ENCODE measurements at places on chromosomes 6 and 20. TPM values are rescaled to one million over a fixed set of nuclear protein-coding genes. Genes with fewer than 3 reads are reported as not detected.

EFCAB8 gene
- not detected for total RNA-seq

DNA sequence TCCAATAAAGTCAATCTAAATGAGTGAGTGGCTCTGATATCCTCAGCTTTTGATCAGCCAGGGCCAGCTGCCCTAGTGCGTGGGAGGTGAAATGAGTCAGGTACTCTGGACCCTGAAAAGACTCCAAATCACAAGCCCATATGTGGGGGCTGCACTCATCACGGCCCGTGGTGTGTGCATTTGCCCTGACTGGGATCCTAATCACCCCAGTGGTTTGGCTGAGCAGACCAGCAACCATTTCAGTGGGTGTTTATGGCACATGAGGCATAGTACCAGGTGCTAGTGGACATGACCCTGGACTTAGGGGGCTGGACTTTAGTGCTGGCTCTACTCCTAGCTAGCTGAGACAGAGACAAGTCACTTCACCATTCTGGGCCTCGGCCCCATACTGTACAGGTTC lies 39.4 kb downstream of the SCML4 start:
- no peak for DNase-seq

ELOVL4 gene
- total RNA-seq = 111 TPM

GRCh38 chr6:117547688-117548621 lies 54.4 kb downstream of the GOPC start:
- DNase-seq = no peak

- no peak for DNase-seq
Observed at GRCh38 chr6:152625213-152625612, 11.9 kb downstream of the SYNE1 start.

DNA sequence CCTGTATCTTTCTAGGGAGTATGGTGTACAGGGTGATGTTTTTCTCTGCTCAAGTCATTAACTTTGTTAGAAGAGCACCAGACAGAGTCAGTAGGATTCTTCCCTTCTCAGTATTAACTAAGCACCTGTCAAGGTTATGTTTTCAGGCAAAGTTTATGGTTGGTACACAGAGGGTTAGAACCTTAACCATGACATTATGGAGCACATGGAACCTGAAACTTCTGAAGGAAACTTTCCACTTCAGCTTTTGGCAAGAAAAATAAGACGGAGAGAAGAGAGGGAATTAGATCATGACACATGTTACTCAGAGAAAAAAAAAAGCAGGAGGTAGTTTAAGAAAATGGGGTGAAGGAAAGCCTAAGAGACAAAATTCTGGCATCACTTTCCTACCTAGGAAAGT lies 112.9 kb upstream of the PDE7B start:
- DNase-seq = no peak

CTCFL gene
- total RNA-seq = not detected

TP53TG5 gene
- total RNA-seq = 0.32 TPM

GRCh38 chr6:128278836-128279235 lies 241.6 kb downstream of the PTPRK start:
- DNase-seq = no peak

MAFB gene
- 56.9 TPM for total RNA-seq

GRCh38 chr6:13767121-13767808 lies 47.1 kb downstream of the MCUR1 start:
- peak; percentile 74 for DNase-seq

DNA sequence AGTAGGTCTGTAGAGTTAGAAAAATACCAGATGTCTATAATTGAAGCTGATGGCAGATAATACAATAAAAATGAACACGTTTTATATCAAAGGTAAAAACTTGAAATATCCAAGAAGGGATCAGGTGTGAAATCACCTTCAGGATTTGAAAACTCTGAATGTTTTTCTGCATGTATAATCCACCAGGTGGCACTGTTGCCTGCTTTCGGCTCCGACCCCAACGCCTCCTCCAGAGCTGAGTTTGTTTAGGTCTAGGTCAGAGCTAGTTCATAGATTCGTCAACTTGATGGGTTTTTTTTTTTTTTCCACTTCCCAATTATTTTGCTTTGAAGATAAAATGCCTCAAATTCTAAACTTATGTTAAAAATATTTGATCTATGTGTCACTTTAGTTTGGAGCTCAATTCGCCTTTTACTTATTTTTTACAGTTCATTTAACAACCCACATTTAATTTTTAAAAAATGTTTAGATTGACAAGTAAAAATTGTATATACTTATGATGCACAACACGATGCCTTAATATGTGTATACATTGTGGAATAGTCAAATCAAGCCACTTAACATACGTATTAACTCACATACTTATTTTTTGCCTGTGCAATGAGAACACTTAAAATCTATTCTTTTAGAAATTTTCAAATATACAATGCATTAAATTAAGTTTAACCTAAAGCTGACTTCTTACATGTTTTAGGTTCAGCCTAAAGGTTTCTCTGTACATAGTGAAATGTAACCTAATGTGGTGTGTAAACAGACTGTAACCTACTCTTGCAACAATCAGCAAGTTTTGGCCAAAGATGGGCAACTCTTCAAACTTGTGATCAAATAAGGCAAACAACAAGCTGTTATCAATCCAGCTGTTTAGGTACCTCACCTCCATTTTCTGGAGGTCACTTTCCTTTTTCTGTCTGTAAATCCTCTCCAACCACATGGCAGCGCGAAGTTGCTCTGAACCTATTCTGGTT lies 39.4 kb upstream of the ENPP4 start:
- no peak for DNase-seq

DNA sequence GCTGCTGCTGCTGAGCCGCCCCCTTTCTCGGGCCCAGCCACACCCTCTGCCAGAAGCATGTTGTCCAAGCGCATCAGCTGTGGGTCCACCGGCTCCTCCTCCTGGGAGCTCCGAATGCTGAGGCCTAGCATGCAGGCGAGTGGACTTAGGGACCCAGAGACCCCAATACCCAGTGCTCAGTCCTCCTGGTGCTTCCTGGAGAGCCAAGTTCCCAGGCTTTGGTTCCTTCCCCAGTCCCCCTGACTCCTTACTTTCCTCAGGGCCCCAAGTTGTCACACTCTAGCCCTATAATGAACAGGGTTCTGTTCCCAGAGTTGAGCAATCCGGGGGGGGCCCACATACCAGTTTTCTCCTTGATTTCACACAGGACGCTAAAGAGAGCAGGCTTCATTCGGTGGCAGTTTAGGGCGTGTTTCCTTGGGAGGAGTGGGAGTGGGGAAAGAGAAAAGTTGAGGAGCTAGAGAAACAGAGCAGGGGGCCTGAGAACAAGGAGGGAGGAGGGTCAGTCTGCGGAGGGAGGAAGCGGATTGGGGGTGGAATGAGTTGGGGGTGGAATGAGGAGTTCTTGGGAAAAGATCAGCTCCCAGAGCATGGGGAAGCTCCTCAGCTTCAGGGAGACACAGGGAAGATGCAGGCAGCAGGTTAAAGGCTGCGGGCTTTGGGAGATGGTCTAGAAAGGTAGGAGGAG lies 1.5 kb downstream of the PBX2 start:
- DNase-seq = peak; percentile 79

TAAR9 gene
- not detected for total RNA-seq

GRCh38 chr6:44221961-44222335 lies 1.4 kb upstream of the SLC29A1 start:
- DNase-seq = no peak
